PC-3 (cell line): ENCODE measurements at places on chromosomes 6 and 20. TPM values are rescaled to one million over a fixed set of nuclear protein-coding genes. Genes with fewer than 3 reads are reported as not detected.

- DNase-seq, result no peak
Measured at GRCh38 chr20:46349742-46350056, 41.4 kb upstream of the CDH22 start.

Gene KHDC1L
- 0.80 and 2.4 TPM in 2 replicates for total RNA-seq

- DNase-seq, result no peak
Measured at GRCh38 chr20:39258253-39258652, 296.1 kb downstream of the DHX35 start.

DNA sequence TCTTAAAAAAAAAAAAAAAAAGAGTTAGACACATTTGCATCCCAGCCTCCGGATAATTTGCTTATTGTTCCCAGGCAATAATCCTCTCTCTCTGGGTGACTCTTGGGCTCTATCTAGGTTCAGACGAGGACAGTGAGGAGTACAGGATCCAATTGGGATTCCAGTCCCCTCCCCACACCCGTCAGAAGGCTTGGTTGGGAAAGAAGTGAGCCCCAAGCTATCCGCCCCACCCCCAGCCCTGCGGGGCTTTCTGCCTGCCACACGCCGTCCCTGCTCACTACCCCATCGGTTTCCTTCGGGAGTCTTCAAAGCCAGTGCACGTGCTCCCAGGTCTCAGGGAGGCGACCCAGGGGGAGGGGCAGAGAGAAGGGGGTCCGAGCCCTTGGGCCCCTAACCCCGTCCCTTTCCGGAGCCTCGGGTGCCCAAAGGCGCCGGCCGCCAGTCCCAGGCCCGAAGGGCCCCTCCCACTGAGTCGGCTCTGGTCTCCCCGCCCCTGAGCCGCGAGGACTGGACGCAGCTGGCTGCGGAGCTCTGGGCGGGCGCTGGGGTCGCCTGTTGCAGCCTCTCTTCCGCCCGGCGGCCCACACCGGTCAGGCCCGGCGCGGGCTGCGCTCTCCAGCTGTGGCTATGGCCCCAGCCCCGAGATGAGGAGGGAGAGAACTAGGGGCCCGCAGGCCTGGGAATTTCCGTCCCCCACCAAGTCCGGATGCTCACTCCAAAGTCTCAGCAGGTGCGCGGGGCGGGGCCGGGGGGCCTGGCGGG lies 2.5 kb downstream of the MYMX start:
- peak; percentile 72 for DNase-seq

DNA sequence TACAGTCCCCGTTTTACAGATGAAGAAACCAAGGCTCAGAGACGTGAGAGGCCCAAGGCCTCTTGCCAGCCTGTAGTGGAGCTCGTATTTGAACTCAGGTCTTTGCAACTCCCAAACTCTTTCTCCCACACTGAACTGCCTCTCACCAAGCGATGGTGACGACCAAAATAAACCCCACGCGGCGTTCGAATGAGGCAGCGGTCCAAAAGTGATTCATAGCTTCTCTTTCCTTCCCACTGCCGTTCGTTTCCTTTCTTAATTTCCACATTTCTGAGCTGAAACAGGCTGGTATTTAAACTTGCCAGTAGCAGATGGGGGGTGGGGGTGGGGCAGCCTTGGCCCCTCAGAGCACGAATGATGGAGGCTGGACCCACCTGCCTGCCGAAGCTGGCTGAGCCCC lies 252.9 kb upstream of the KCNG1 start:
- no peak for DNase-seq
